ENCODE measurements at places on chromosomes 6 and 20.
A peak's percentile ranks its signal among the peaks of the same experiment; 100 is the strongest.

DNA sequence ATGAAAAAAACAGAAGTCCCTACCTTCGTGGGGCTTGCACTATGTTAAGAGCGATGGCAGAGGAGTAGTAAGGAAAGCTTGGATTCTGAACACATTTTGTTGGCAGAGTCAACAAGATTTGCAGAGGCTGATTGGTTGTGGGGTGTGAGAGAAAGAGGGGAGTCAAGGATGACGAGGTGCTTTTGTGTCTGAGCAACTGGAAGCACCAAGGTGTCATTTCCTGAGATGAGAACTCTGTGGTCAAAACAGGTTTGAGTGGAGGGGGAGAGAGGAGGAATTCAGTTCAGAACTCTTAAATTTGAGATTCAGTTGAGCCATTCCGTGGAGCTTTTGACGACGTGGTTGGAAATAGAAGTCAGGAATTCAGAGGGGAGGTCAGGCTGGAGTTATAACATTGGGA lies 3.5 kb downstream of the OCSTAMP start:
- DNase-seq = no peak

DNA sequence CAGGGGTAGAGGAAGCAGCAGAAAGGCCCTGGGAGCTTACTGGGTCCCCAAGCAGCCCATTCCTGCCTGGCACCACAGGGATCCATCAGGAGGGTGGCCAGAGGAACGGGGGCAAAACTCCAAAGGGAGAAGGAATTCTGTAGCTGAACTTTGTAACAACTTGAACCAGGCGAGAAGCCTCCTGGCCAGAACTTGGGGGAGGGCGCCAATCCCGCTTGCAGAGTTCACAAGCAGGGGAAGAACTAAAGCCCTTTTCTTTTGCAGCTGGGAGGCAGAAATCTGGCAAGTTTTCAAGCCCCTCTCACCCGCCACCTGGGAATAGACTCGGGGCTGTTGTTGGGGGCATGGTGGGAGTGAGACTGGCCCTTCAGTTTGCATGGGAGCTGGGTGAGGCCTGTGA lies 189.1 kb downstream of the PHF3 start:
- no peak for DNase-seq

DNA sequence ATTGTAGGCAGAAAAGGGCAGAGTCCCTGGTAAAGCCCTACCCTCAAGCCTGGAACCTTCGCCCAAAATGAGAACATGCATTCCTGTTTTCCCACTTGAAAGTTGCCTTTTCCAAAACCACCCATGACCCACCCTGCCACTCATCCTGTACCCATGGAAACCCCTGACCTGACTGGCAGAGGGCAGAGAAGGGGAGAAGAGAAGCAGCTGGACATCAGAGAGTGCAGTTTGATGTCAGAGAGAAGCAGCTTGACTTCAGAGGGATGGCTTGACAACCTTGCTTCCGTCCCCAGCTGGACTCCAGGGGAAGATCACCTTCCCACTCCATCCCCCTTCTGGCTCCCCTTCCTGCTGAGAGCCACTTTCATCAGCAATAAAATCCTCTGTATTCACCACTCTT lies 123.6 kb upstream of the SHLD1 start:
- no peak for DNase-seq

GRCh38 chr6:16961577-16961976 lies 140.3 kb upstream of the STMND1 start:
- DNase-seq = no peak

DNA sequence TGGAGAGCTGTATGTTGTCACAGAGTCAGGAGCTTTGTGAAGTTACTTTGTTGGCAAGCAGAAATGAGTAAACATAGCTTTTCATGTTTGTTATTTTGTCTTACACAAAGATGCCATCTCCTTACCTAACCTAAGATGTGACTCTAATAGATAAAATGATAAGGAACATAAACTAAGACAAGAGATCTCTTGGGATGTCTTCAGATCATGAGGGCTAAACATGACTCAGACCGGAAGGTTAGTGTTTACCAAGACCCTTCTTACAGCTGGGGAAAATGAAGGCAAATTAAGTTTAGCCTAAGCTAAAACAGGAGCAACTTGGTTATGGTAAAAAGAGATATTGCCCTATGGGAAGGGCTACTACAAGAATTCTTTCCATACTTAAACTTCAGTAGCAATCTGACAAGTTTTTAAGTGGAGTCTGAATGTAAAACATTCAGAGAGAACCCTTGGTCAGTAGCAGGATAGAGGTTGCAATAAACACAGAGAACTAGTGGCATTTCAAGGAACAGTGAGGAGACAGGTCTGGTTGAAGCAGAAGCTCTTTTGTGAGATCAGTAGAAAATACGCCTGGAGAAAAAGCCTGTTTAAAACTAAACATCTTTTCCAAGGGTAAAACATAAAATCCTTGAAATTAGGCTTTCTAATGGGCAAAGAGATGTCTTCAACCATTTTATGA lies 29.9 kb downstream of the SGK1 start:
- DNase-seq = no peak

DNA sequence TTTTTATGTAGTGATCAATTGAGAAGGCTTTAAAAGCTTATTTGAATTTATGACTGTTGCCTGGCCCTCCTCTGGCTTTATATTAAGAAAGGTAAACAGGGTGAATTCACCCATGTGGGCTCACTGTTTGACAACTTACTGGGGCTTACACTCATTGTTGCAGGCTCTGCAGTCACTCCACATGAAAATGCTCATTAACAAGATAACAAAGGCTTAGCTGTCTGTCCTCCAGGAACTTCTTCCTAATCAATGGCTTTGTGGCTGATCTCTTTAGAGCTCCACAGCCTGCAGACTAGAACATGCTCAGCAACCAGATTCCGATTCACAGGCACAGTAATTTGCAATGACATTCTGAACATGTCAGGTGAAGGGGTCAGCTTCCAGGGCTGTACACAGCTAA lies 323.2 kb upstream of the MAN1A1 start:
- no peak for DNase-seq

GRCh38 chr6:41748542-41748941 lies 1.3 kb upstream of the PGC start:
- no peak for DNase-seq

GRCh38 chr6:168242940-168243225 lies 76.7 kb downstream of the DACT2 start:
- no peak for DNase-seq

DNA sequence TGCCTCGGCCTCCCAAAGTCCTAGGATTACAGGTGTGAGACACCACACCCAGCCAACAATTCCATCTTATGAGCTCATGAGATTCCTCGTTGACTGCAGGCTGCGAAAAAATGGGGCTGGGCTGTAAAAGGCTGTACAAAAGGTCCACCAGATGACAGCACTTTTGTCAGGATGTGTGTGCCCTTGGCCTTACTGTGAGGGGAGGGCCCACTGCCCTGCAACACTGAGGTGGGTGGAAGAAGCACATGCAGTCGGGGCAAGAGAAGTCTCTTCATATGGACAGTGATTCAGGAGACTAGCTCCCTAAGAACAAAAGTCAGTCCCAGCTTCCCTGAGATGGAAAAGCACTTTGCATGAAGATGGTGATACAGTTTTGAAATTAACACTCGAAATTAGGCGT lies 50.5 kb downstream of the KCTD20 start:
- no peak for DNase-seq

- DNase-seq = no peak
These were observed 43.3 kb downstream of the SULF2 start for GRCh38 chr20:47741669-47742608.

DNA sequence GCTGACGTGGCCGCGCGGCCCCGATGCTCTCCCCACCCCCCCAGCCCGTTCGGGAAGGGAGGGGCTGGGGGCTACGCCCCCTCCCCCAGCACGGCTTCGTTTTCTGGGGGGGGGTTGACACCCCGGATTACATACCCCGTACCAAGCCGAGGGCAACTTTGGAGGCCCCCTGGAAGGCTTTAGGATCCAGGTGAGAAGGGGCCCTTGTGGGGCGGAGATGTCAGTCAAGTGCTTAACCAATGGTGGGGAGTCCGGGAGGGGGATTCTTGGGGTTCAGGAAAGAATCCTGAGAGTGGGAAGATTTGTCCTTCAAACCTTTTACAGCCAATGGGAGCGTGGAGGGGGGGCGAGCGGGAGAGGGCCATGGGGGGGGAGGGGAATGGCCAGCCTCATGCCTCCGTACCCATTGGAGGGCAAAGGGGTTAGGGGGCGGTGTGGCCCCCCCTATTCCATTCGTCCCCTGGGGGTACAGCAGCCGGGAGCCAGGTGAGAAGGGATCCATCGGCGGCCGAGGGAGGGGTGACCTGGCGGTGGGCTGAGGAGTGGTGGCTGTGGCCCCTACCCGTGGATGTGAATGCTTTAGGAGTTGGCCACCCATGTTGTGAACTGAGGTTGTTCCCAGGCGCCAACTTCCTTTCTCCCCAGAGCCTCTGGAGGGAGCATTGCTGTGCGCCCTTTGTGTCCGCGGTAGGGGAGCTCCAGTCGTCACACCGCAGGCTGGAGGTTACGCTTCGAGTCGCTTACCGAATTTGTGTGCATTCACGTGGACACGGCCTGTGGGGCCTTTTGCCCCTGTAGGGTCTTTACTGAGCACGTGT lies 682 bp downstream of the BRD2 start:
- peak; percentile 71 for DNase-seq

DNA sequence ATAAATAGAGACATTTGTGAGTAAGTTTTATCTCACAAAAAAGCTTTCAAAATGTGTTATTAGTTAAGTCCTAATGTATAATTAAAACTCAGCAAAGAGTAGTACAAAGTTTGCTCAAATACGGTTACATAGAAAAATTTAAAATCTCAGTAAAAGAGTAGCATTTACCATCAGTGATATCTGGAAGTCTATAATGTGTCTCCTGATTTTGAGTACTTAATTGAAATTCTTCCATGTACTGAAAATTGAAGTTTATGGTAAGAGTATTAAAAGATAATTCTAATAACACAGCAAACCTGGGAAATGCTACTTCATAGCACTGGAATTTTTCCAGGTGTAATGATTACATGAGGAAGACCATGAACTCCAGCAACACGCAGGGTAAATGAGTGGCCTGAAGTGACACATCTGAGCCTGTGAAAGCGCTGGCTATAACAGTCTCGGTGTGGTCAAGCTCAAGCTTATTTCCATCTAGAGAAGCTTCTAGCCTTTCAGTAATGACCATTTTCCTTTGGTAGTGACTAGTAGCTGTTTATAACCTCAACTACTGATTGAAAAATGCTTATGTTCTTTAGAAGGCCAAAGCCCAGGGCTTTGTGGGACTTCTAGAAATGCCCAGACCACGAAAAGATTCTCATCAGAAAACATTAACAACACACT lies 203.2 kb downstream of the ISM1 start:
- no peak for DNase-seq

DNA sequence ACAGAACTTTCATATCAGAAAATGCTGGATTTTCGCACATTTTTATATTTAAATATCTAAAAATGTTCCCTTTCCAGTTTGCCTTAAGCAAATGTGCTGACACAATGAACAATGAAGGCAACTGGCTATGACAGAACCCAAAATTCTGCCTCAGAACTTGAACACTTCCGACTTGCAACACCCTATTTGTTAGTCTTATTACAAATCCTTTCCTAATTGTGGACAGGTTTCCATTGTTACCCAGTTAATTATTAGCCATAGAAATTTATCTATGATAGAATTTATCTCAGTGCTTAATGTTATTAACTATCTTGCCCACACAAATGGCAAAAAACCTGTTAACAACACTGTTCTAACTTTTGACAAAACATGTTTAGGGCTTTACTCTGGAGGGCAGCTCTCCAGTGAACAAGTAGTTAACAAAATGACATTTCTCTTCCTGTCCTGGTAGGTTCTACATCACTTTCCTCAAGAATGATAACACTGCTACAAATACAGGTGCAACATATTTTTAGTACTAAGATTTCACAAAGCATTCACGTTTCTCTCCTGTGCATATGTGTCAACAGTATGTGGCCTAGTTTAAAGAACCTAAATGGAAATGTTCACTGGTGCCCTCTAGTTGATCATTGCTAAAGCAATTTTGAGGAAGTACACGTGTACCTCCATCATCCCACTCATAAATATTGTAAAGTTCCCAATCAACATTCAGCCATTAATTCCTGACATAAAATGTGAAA lies 58.4 kb downstream of the HIVEP2 start:
- DNase-seq = no peak

All from activated naive CD4-positive, alpha-beta T cell (primary cell).